Activated naive CD8-positive, alpha-beta T cell treated with anti-CD3 and anti-CD28 coated beads, Interleukin-2, amount 10 ng/mL, durations not matched to agents 7 days and 5 days (primary cell): ENCODE measurements at places on chromosomes 3 and 15.

- H3K27me3 ChIP-seq, result peaks cover 2% of the 10 kb centered on the region
- no peak overlapping the region for H3K4me3 ChIP-seq
- H3K27ac ChIP-seq, result no peak overlapping the region
- H3K4me1 ChIP-seq, result no peaks in the 10 kb centered on the region
- no peak for DNase-seq
These were observed 78.3 kb downstream of the RSL24D1 start for GRCh38 chr15:55118344-55118870.

DNA sequence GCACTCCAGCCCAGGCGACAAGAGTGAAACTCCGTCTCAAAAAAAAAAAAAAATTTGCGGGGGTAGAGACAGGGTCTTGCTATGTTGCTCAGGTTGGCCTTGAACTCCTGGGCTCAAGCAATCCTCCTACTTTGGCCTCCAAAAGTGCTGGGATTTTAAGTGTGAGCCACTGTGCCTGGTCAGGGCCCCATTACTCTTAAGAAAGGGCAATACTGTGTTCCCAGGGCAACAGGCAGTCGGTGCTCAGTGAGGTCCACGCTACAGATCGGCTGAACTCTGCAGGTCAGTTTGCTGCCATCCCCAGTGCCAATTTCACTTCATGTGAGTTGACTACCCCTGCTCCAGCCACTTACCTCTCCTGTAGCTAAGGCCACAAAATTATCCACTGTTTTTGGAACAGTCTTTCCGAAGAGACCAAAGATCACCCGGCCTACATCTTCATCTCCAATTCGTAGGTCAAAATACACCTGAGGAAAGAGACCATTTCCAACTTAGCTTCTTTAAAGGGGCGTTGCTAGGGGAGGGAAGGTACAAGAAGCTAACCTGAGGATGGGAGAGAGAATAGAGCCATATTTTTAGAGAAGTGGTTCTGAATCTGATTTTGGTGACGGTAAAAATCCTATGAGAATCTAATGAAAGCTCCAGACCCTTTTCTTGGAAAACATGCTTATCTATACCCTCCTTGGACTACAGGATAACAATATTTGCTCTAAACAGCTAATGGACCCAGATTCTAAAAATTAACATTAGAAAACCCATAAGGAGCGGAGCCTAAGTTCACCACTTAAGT lies 939 bp downstream of the PPIB start:
- DNase-seq, result no peak
- H3K27ac ChIP-seq, result peak overlapping the region; percentile 84
- H3K27me3 ChIP-seq, result no peaks in the 10 kb centered on the region
- H3K36me3 ChIP-seq, result peaks cover 21% of the 10 kb centered on the region
- H3K4me1 ChIP-seq, result peaks cover 34% of the 10 kb centered on the region

GRCh38 chr3:24684506-24685023 lies 189.9 kb upstream of the THRB start:
- H3K4me1 ChIP-seq, result peaks cover 10% of the 10 kb centered on the region
- H3K4me3 ChIP-seq, result no peak overlapping the region
- H3K27ac ChIP-seq, result no peak overlapping the region
- H3K27me3 ChIP-seq, result peaks cover 50% of the 10 kb centered on the region
- no peaks in the 10 kb centered on the region for H3K36me3 ChIP-seq
- no peak for DNase-seq

GRCh38 chr3:179401561-179401960 lies 49.7 kb downstream of the GNB4 start:
- H3K36me3 ChIP-seq, result peaks cover 12% of the 10 kb centered on the region
- no peaks in the 10 kb centered on the region for H3K27me3 ChIP-seq
- H3K4me3 ChIP-seq, result no peak overlapping the region
- H3K4me1 ChIP-seq, result peaks cover 2% of the 10 kb centered on the region
- no peak overlapping the region for H3K27ac ChIP-seq
- no peak for DNase-seq

DNA sequence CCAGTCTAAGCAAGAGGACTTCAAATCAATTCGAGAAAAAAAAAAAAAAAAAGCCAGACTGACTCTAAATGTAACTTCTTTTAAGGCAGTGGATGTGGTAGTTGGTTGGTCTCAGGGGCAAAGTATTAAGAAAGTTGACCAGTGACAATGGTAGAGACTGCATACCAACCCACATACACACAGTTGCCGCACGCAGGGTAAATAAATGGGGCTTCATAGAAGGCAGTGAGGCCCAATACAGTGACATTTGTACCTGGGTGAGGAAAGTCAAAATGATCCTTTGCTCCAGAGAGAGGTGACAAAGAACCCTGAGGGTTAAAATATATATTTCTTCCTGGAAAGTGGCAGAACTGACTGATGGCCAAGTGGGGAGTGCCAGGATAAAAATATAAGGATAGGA lies 100.8 kb upstream of the MEX3B start:
- no peak for DNase-seq
- no peaks in the 10 kb centered on the region for H3K4me1 ChIP-seq
- H3K4me3 ChIP-seq, result no peak overlapping the region
- H3K27ac ChIP-seq, result no peak overlapping the region
- peaks cover 4% of the 10 kb centered on the region for H3K36me3 ChIP-seq

GRCh38 chr3:43640681-43641080 lies 18.9 kb upstream of the ANO10 start:
- no peak overlapping the region for H3K4me3 ChIP-seq
- no peak for DNase-seq
- no peak overlapping the region for H3K27ac ChIP-seq
- H3K36me3 ChIP-seq, result no peaks in the 10 kb centered on the region
- peaks cover 16% of the 10 kb centered on the region for H3K27me3 ChIP-seq
- peaks cover 9% of the 10 kb centered on the region for H3K4me1 ChIP-seq

- DNase-seq, result no peak
- peaks cover 9% of the 10 kb centered on the region for H3K27me3 ChIP-seq
- peaks cover 26% of the 10 kb centered on the region for H3K4me1 ChIP-seq
- no peaks in the 10 kb centered on the region for H3K36me3 ChIP-seq
These were observed 171.8 kb downstream of the TMEM108 start for GRCh38 chr3:133209871-133210550.

- no peak overlapping the region for H3K27ac ChIP-seq
- no peak for DNase-seq
- H3K36me3 ChIP-seq, result no peaks in the 10 kb centered on the region
- peaks cover 16% of the 10 kb centered on the region for H3K27me3 ChIP-seq
- no peak overlapping the region for H3K4me3 ChIP-seq
These were observed 55.8 kb upstream of the SLC6A6 start for GRCh38 chr3:14346642-14347041.

- no peak overlapping the region for H3K4me3 ChIP-seq
- no peak overlapping the region for H3K27ac ChIP-seq
- peaks cover 3% of the 10 kb centered on the region for H3K4me1 ChIP-seq
- H3K27me3 ChIP-seq, result peaks cover 5% of the 10 kb centered on the region
- no peaks in the 10 kb centered on the region for H3K36me3 ChIP-seq
- no peak for DNase-seq
These were observed 75.7 kb upstream of the GADL1 start for GRCh38 chr3:30970183-30970582.

- peaks cover 33% of the 10 kb centered on the region for H3K4me1 ChIP-seq
- no peak overlapping the region for H3K4me3 ChIP-seq
- no peaks in the 10 kb centered on the region for H3K27me3 ChIP-seq
- peaks cover 11% of the 10 kb centered on the region for H3K36me3 ChIP-seq
These were observed 21.9 kb upstream of the ATP8B4 start for GRCh38 chr15:50140983-50141382.

DNA sequence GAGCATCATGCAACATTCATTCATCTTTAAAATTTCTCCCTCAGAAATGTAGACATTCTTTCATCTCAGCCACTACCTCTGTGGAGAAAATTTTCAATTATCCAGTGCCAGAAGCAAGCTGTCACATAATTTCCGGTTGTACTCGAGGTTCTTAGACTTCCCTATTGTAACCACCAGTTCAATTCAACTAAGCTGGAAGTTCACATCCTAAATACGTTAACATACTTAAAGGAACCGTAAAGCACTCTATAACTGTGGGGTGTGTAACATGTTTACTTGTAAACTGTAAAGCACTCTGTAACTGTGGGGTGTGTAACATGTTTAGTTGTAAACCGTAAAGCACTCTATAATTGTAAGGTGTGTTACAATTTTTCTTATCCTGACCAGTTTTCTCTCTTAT lies 150.3 kb downstream of the PLCL2 start:
- peak overlapping the region; percentile 22 for H3K27ac ChIP-seq
- no peak for DNase-seq
- peaks cover 49% of the 10 kb centered on the region for H3K4me1 ChIP-seq
- H3K4me3 ChIP-seq, result no peak overlapping the region

DNA sequence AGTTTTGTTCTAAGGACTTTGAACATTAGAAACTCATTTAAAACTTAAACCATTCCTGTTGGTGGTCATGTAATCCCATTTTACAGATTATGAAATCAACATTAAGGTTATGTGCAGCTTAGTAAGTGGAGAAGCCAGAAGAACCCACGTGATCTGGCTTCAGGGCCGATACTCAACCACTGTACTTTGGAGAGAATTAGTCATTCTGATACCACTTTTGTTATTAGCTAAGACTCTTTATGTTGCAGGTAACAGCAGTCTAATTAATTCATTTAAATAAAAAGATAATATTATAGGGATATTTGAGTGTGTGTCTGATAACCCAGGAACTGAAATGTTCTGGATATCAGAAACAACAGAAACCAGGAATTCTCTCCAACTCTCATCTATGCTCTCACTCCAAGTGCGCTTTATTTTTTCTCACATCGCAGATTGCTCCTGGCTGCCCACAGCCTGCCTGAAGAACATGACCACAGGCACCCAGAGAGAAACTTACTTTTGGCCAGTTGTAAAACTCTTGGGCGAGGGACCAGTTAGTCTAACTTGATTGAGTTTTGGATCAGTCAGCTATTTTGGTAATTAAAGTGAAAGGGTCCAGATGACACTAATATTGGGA lies 25.2 kb downstream of the UBE2E1 start:
- H3K27ac ChIP-seq, result no peak overlapping the region
- peaks cover 27% of the 10 kb centered on the region for H3K4me1 ChIP-seq
- no peak for DNase-seq

DNA sequence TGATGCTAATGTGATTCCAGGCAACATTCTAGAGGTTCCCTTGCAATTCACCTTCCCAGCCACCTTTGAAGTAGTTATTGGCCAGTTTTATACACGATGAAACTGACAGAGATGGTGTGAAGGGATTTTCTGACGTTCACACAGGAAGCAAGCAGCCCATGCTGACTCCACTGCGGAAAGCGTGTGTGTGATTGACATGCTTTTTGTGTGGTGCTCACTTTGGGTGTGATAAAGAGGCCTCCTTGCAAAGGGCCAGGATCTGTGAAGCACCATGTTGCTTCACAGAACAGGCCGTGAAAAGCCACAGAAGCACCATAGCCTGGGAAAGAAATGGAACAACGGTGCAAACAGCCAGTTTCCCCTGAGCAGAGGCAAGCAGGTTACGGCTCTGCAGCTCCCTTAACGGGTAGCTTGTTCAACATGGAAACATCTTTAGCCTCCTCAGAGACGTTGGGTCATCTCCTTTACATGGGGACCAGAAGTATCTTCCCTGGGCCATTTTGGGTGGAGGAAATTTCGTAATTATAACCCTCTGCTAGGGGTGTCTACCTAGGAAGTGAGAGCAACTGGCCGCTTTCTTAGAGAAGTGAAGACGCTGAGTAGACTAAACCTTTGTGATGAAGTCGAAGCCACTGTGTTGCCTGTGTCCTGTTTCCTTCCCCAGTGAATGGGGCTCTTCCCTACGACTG lies 108.5 kb downstream of the APBA2 start:
- peak overlapping the region; percentile 51 for H3K4me3 ChIP-seq
- no peak for DNase-seq
- H3K27me3 ChIP-seq, result no peaks in the 10 kb centered on the region
- H3K36me3 ChIP-seq, result peaks cover 6% of the 10 kb centered on the region

DNA sequence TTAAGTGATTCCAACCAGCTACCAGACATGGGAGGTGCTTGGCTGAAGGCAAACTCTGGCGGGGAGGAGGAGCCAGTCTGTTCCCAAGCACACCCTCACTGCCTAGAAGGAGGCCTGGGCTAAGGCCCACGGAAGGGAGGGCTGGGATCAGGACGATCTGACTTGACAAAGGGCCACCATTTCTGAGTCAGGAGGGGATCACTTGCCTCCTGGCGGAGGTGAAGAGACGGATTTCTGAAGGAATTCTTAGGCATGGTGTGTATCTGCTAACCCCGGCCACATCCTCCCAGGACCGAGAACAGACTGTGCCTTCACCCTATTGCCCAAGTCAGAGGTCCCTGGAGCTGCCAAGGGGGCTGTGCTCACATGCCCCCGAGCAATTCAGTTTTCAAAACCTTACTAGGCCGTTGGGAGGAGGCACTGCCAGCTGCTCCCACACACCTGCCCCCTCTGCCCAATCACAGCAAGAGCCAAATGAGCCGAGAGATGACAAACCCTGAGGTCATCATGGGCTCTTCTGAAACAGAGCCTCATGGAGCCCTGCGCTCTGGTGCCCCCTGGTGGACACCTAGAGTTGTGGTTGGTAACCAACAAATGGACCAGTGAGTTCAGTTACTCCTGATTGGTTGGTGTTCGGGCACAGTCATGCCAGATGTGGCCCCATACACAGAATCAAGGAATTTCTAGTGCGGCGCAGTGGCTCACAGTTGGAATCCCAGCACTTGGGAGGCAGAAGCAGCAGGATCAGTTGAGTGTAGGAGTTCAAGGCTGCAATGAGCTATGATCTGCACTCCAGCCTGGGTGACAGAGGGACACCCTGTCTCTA lies 6.5 kb upstream of the TNK2 start:
- peak overlapping the region; percentile 83 for H3K27ac ChIP-seq
- H3K27me3 ChIP-seq, result peaks cover 11% of the 10 kb centered on the region
- DNase-seq, result peak; percentile 92
- peaks cover 9% of the 10 kb centered on the region for H3K4me1 ChIP-seq
- no peak overlapping the region for H3K4me3 ChIP-seq
- no peaks in the 10 kb centered on the region for H3K36me3 ChIP-seq

DNA sequence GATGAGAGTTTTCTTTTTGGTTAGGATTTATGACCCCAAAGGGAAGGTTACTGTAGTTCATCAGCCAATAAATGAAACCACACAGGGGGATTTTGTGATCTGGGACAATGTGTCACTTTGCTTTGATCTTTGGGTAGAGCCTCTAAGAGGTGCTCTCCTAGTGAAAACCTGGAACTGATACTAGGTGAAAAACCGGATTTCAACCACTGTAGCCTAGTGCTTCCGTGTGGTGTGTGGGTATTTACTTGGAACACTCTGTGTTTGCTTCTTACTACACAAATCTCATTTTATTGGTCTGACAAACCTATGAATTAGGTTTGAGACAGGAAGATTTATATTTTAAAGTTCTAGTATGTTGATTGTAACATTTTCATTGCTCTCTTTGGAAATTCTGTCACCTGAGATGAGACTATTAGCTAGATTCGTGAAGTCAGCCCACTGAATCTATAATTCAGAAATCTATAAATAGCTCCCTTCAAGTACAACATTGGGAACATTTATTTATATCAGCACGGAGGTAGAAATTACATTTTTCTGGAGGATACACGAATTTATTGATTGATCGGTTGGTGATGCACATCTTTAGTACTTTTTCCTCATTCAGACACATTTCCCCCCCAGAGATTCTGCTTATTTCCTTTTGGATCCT lies 119.8 kb downstream of the AKAP13 start:
- H3K27ac ChIP-seq, result no peak overlapping the region
- H3K36me3 ChIP-seq, result no peaks in the 10 kb centered on the region
- H3K4me3 ChIP-seq, result no peak overlapping the region
- H3K4me1 ChIP-seq, result peaks cover 40% of the 10 kb centered on the region
- H3K27me3 ChIP-seq, result no peaks in the 10 kb centered on the region
- no peak for DNase-seq

GRCh38 chr3:197428952-197429351 lies 126.8 kb downstream of the BDH1 start:
- no peak for DNase-seq
- peaks cover 36% of the 10 kb centered on the region for H3K27me3 ChIP-seq
- H3K36me3 ChIP-seq, result no peaks in the 10 kb centered on the region
- H3K27ac ChIP-seq, result no peak overlapping the region
- peaks cover 17% of the 10 kb centered on the region for H3K4me1 ChIP-seq

- no peak overlapping the region for H3K27ac ChIP-seq
- no peak for DNase-seq
- no peaks in the 10 kb centered on the region for H3K4me1 ChIP-seq
- no peak overlapping the region for H3K4me3 ChIP-seq
- peaks cover 11% of the 10 kb centered on the region for H3K36me3 ChIP-seq
These were observed 169.4 kb downstream of the IGF1R start for GRCh38 chr15:98817745-98818144.
